ENCODE measurements at places on chromosomes 1 and 21. TPM values are rescaled to one million over a fixed set of nuclear protein-coding genes. Genes with fewer than 3 reads are reported as not detected.

Gene CD247
- 341 TPM for total RNA-seq

Gene NBPF4
- total RNA-seq: 0.13 TPM

Gene ELF3
- total RNA-seq: 2.2 TPM

Gene ZSCAN20
- total RNA-seq: 3.1 TPM

Gene LEMD1
- total RNA-seq: not detected

DNA sequence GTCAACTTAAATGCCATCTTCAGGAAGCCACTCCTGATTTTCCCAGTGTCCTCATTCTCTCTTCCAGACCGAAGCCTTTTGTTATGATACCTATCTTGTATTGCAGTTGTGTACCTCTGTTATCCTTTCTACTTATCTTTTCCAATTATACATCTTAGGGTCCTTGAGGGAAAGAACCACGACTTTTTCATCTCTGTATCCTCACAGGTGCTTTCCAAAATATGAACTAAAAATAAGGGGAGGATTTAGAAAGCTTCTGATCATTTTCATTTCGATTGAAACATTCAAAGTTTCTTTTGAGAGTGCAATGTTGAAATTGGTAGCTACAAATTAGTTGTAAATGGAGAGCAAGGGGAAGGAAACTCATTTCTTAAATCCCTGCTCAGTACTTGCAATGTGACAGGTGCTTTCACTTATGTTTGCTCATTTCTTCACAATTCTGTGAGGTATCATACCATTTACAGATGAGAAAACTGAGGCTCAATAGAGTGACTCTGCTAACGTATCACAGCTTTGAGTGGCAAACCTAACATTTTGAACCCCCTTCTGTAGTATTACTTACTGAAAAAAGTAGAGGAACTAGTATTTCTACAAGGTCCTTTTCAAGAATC, 24.2 kb downstream of the SLC19A2 start:
- no peaks in the 10 kb centered on the region for H3K36me3 ChIP-seq
- H3K27ac ChIP-seq: no peak overlapping the region
- DNase-seq: no peak
- no peak overlapping the region for H3K4me3 ChIP-seq
- H3K4me1 ChIP-seq: peaks cover 7% of the 10 kb centered on the region
- H3K27me3 ChIP-seq: peaks cover 7% of the 10 kb centered on the region
